ENCODE measurements at places on chromosomes 3 and 15. TPM values are rescaled to one million over a fixed set of nuclear protein-coding genes. Genes with fewer than 3 reads are reported as not detected.

DNA sequence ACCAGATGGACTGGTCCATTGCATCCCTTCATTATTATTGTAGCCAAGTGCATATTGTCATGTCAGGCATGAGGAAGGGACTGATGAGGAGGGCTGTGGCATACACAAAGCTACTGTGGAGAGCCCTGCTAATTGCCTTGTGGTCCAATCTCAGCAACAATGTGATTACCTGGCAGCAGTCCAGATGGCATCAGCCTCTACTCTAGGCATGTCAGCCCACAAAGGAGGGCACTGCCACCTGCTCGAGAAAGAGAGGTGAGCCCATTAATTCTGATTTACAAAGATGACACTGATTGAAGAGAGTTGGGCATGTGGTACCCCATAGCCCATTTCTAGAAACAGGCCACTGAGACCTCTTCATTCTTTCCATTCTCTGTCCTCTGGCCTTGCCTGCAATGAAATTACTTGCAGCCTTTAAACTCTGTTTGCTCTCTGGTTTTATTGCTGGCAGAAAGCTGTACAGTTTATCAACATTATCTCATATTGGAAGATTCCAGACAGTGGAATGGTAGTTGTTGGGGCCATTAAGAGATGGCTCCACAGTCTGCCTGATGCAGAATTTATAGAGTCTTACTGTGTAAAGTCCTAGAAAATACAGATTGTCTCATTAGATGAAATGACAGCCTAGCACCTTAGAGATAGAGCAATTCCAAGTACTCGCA is 307.7 kb downstream of the ARPP21 start:
- DNase-seq = no peak

The LRRC49 gene
- 8.5 TPM for total RNA-seq

GRCh38 chr15:56244038-56244810 is 545 bp upstream of the RFX7 start:
- peak; percentile 67 for DNase-seq

The PRSS50 gene
- total RNA-seq = not detected

The SAMD7 gene
- total RNA-seq = not detected

The CDV3 gene
- total RNA-seq = 114 TPM

The ASB14 gene
- total RNA-seq = not detected

- no peak for DNase-seq
Measured at GRCh38 chr15:89139613-89140499, 51.6 kb downstream of the ABHD2 start.

All from H4 (cell line).